HAP-1 (cell line): ENCODE measurements at places on chromosomes 2 and 18.

- no peak for DNase-seq
These were observed 29.1 kb upstream of the SLC38A11 start for GRCh38 chr2:164984428-164984827.

GRCh38 chr2:157182834-157183396 lies 74.6 kb upstream of the GALNT5 start:
- no peak for DNase-seq

DNA sequence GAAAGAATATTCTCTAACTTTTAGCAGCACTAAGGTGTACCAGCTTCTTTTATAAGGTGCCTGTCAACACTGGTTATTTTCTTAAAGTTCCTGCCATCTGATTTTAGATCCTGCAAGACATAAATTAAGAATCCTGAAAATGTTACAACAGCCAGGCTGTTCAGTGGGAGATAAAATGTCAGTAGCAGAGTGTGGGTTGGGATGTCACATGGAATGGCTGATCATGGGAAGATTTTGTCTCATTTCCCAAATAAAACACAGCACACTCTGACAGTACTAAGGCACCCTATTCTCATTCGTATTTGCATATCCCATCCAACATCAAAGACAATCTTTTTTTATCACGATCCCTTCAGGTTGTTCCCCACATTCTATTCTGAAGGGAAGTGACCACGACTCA lies 2.4 kb upstream of the COX7A2L start:
- no peak for DNase-seq

DNA sequence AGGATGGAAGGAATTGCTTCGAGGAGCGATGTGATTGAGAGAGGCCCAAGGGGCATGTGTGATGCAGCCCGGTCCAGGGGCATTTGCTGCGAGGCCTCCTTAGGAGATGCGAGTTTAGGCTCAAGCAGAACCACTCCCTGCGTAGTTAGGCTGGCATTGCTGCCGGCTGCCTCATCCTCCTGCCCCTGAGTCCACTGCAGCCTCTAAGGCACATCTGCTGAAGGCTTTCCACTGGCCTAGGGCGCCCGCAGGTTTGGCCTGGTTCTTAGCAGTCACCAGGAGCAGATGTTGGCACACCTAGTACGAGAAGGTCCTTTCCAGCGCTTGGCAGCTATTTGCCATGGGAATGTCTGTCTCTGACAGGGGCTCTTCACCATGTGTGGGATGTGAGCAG lies 20.7 kb downstream of the INPP5D start:
- DNase-seq = no peak

DNA sequence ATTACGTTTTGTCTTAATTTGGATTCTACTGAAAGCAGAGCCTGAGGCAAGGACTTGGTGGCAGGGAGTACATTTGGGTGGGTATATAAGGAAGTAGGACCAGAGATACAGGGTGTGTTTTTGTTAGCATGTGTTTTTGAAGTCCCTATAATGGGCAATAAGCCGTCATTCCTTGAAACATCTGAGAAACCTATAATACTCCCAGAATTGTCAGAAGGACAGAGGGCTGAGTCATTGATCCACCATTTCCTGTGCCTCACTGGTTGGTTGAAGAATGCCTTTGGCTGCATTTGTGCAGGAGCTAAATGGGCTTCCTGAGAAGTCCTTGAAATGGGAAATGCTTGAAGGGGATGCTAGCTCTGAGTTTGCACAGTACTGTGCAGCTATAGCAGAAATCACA lies 281.8 kb upstream of the ZEB2 start:
- DNase-seq = no peak

DNA sequence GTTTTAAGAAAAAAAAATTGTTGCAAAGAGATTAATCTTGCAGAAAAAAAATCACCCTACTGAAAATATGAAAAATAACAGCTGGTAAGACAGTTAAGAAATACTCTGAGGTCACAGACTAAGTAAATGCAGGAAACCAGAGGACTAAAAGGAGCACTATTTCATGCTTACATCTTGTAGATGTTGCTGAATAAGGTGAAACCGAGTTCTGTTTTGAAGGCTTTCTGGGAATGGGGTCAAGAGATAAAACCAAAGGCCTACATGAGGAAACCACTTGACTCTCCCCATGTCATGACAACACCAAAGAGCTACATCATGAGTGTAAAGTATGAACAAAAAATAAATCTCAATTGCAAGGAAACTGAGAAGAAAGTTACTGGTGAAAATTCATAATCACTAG lies 197.6 kb downstream of the LRP1B start:
- DNase-seq = no peak

DNA sequence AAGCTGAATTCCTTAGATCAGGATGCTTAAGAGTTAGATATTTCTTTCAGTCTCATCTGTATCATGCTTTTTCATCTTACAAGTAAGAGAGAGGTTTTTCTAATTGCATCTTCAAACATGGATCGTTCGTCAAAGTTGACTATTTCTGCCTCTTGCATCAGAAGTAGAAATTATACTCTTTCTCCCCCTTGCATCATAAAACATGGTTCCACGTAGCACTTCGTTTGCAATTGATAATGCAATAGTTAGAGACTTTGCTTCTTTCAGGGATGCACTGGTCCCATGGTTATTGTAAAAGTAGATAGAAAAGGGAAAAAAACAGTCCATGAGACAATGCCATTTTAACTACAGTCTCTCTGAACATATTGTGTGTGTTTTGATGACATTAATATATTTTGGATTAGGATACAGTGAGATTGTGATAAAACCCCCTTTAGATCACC lies 75.1 kb upstream of the PARD3B start:
- no peak for DNase-seq

DNA sequence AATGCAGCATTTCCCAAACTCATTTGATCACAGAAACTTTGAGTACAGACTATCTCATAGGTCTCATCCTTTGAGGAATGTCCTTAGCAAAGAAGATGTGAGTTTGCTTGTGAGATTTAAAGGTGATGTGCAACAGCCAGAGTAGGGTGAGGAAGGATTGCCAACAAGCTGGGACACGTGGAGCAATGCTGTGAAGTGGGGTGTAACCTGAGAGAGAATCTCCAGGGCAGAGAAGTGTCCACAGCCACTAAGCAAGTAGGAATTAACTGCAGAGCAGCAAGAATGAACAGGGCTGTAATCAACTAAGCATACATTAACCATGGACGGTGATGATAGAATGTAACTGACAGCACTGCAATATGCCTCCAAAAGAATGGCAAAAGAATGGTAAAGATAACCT lies 469.9 kb upstream of the NRP2 start:
- no peak for DNase-seq

- no peak for DNase-seq
These were observed 499.8 kb downstream of the SUCLG1 start for GRCh38 chr2:83959266-83959665.

DNA sequence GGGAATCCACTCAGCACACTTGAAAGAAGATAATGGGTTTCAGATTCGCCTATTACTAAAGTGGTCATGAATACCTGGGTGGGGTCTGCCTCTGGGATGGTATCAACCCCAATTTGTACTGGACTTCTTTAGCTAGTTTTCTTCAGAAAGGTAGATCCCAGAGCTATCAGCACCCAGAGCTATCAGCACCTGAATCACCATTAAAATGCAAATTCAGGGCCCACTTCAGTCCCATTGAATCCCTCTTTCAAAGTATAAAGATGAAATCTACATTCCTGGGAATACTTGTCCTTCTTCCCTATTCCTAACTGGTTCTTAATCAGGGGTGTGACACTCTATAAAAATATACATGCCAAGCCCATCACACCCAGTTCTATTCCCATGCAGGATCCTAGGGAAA lies 914.3 kb downstream of the DCC start:
- no peak for DNase-seq

GRCh38 chr2:118442046-118442445 lies 353.8 kb downstream of the INSIG2 start:
- no peak for DNase-seq

GRCh38 chr2:79984476-79984875 lies 320.1 kb downstream of the LRRTM1 start:
- DNase-seq = no peak

- no peak for DNase-seq
These were observed 199.9 kb downstream of the TGIF1 start for GRCh38 chr18:3649633-3650426.

- no peak for DNase-seq
These were observed 42.7 kb downstream of the VSNL1 start for GRCh38 chr2:17583166-17583565.

DNA sequence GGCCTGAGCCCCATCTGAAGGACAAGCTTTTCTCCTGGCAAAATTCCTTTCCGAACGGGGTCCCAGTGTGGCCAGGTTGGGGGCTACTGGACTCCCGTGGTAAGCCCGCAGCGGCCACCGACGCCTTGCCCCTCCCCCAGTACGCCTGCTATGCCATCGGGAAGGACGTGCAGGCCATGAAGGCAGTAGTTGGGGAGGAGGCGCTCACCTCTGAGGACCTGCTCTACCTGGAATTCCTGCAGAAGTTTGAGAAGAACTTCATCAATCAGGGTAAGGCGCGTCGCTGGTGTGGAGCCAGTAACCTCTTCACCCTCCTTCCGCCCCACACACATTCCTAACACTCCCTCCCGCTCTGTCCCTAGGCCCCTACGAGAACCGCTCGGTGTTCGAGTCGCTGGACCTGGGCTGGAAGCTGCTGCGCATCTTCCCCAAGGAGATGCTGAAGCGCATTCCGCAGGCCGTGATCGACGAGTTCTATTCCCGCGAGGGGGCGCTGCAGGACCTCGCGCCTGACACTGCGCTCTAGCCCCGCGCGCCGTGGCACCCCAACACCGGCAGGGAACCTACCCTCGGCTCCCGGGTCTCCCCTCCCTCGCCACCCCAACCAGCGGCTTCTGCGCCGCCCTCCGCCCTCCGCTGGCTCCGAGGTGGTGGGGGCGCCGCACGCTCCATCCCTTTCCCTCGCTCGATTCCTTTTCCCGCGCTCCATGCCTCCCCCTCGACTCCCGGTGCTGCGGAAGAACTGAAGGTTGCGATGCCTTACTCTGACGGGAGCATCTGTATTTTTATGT lies 13.6 kb upstream of the ANKRD53 start:
- DNase-seq = peak; percentile 17

DNA sequence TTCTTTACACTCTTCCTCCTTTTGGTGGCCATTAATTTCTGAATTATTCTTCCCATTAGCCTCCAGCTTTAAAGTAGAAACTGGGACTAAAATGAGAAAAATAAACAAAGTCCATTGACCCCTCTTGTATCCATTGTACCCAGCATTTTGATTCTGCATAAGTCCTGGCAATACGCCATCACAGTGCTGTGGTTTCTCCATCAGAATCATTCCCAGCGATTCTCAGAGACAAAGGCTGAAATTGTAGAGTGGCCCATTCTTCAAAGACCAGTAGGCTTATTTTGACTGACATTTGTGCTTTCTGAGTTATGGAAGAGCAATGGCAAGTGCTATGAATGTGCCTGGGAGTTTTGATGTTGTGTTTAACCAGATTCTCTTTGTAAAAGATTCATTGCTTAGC lies 199.3 kb upstream of the GALNT5 start:
- no peak for DNase-seq

GRCh38 chr2:218125095-218125494 lies 733 bp upstream of the CXCR2 start:
- DNase-seq = no peak

- no peak for DNase-seq
These were observed 35.3 kb downstream of the BCL2 start for GRCh38 chr18:63284173-63284799.

DNA sequence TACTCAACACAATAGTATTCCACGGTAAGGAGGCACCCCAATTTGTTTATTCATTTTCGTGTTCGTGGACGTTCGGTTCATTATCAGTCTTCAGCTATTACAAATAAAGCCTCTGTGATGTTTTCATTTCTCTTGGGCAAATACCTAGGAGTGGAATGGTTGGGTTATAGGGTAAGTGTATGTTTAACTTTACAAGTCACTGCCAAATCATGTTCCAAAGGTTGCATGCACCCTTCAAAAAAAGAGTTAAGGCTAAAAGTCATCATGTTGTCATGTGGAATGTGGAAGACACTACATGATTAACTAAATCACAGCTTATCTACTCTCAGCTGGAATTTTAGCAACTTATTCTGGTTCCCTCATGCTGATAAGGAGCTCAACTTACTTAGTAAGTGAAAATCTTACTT lies 15.8 kb downstream of the INO80C start:
- DNase-seq = no peak

GRCh38 chr2:9163306-9164111 lies 43.1 kb upstream of the ASAP2 start:
- no peak for DNase-seq

DNA sequence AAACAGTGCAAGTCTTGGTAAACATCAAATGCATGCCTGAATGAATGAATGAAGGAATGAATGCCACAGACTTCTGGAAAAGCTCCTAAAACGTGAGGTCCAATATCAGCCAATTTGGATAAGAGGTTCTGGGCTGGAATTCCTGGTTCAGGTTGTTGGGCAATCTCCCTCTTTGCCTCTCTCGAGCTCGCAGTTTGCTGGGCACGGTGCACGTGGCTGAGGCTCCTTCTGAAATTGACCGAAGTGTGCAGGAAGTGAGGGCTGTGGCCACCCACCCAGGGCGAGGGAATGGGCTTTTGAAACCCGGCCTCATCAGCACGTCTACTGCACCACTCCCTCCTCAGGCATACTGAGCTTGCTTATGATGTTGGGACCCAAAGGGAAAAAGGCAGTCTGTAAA lies 288.8 kb upstream of the HS6ST1 start:
- no peak for DNase-seq

GRCh38 chr2:10305715-10306114 lies 3.0 kb downstream of the HPCAL1 start:
- peak; percentile 35 for DNase-seq

DNA sequence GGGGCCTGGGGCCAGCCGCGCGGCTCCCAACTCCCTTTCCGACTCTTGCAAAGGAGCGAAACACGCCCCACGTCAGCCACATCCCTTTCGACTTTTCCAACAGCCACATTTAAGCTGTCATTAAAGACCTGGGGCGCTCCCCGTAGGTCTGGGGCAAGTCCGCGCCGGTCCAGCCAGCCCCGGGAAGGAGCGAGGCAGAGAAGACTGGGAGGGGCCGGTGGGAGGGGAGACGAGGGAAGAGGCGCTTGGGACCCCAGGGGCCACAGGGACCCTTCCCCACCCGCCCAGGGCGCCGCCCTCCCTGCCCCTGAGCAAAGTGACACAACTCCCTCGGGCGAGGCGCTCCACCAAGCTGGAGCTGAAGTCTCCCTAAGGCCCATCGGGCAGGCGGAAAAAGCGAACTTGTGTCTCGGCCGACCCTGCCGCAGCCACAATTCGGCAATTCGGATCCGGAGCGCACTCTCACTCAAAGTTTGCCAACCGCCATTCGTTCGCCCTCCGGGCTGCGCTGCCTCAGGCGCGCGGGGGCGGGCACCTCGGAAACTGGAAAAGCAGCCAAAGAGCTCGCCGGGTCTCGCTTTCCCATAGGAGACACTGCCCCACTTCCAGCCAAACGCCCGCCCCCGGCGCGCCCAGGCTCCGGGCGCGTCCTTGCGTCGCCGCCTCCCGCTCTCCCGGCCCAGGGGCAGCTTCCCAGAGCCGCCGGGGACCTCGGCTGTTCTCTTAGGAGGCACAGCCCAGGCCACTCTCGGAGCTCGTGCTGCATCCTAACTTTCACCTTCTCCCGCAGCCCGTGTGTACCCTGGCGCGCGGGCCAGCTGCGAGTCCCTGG lies 1.1 kb upstream of the KCTD1 start:
- DNase-seq = peak; percentile 73

- DNase-seq = no peak
These were observed 427.8 kb downstream of the ZNF521 start for GRCh38 chr18:24924066-24924716.

- no peak for DNase-seq
These were observed 67.1 kb upstream of the POU3F3 start for GRCh38 chr2:104786821-104787220.

GRCh38 chr2:142585785-142586184 lies 291.7 kb upstream of the KYNU start:
- no peak for DNase-seq

GRCh38 chr2:90207454-90208058 lies 1516.1 kb downstream of the RPIA start:
- DNase-seq = peak; percentile 52
